Right hindlimb (tissue), 1 donor: ENCODE measurements at places on chromosomes 6 and 20.

DNA sequence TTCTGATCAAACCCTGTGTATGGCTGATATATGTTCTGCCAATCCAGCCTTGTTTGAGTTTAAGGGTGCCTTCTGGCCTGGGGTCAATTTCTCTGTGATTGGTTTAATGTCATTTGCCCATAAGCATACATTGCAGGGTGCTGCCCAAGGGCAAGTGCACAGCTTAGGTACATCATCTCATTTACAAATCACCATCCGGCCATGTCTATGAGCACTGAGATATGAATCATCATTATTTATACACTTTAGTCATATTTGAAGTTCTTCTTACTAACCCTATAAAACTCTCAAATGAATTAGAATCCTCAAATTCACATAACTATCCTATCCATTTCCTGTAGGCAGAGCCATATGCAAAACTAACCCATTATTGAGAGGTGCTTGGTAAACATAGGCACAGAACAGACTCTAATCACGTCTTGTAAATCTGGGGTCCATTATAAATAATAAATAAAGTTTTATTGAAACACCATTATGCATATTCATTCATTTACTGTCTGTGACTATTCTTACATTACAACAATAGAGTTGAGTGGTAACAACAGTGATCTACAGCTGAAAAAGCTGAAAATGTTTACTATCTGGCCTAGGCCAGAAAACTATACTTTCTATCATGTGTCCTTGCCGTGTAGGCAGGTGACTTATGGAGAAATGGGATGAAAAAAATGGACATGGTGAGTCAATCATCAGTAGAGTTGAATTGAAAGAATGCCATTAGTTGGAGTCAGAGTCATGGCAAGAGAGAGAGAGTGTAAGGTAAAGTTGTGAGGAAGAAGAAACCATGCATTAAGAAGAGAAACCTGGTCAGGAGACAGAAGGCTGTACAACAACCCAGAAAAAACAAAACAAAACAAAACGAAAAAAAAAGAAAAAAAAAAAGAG, 25.0 kb downstream of the KCNQ5 start:
- DNase-seq: no peak

DNA sequence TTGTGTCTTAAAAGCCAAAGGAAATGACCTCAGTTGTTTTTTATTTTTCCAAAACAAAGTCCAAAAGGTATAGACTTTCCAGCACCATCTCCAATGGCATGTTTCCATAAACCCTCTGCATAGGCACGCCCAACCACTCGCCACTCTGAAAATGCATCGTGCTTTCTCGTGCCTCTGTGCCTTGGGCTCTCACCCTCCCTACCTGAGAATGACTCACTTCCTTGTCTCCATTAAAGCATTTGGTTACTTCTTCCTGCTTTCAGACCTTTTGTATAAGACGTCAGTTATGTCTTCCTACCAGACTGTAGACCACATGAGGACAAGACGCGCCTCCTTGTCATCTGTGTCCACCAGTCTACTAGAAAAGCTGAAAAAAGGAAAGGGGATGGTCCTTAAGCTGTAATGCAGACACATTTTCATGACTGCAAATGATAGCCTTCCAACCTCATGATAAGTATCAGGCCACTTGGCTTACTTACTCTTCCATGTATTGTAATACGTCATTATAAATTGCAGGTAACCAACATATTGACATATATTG, 61.2 kb upstream of the CDYL start:
- no peak for DNase-seq

GRCh38 chr6:170450916-170451761, 102.0 kb downstream of the PSMB1 start:
- no peak for DNase-seq

- no peak for DNase-seq
Measured at GRCh38 chr20:45109634-45110033, 5.3 kb downstream of the WFDC5 start.

DNA sequence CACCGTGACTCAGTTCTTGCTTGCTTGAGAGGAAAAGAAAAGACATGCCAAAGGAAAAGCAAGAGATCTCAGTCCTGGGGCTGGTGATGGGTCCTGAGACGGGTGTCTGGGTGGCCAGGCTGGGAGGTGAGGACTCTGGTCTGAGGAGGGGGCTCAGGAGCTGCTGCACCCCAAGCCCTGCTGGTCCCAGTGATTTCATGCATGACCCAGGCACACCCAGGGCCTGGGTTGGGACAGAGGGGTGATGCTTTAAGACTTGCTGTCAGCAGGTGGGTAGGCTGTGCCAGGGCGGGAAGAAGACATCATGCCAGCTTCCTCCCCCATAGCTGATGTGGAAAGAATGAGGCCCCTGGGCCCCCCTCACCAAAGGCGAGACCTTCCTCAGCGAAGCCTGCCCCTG, 65.1 kb upstream of the PMEPA1 start:
- no peak for DNase-seq

DNA sequence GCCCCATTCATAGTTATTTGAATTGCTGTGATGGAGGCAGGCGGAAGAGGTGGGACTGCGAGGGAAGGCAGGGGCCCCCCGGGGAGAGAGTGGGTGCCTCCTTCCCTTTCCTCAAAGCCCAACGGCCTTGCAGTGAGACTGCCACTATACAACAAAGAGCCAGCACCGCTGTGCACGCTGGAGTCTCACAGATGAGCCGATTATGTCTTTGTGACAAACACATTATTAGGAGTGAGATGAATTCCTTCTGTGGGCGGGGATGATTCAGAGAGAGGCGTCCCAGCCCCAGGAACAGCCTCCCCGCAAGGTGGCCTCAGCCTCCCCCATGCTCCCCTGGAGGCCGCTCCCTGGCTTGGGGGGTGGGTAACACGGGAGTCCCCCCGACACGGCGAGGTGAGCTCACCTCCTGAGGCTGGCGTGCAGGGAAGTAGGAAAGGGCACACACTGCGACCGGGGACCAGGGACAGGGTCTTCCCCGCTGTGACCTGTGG, 26.7 kb downstream of the NTSR1 start:
- DNase-seq: no peak

DNA sequence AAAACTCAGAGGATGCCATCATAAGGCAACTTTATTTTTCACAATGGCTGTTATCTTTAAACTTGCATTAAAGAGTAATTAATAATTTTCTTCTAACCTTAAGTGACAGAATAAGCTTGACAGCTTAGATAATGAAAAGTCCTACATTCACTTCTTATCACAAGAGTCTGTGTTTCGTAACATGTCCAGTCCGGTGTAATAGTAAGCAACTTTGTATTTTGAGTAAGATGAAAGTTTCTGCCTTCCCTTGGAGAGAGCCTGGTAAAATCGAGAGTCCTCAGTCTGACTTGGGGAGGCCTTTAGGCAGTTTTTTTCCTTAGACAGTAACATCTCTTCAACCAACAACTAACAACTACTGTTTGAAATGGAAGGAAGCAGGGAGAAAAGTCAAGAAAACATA, 195.6 kb downstream of the GRM1 start:
- DNase-seq: no peak

DNA sequence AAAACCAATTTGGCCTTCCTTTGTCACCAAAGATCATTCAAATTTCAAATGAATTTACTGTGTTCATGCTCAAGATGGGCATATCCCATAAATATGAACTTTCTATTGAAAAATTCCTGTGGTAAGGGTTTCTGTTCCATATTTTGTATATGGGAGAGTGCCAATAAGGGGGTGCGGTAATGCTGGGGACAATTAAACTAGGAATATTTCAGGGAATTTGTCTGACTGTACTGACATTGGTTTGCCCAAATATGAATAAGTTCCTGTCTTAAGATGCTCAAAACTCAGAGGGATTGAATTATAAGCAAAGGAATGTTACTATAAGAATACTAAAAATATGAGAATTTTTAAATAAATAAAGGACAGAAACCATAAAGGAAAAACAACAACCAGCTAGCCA, 553.0 kb upstream of the MARCKS start:
- DNase-seq: no peak
